ENCODE measurements at places on chromosomes 3 and 15.

DNA sequence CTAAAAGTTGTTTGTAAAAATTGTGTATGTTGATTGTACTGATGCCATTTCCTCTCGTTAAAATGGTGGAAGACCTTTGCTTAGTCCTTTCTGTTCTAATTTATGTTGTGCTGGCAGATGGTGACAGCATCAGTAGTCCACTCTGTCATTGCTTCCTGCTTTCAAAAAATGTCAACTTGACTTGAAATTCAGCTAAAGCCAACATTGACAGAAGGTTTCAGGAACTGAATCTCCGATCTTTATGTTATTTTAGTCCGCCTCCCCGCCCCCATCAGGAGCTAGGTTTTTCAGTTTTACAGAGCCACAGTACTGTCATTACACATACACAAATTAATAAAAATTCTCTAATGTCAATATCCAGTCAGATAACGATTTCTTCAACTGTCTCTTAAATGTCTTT, 1.5 kb downstream of the CEP63 start:
- no peak for DNase-seq

GRCh38 chr3:48514431-48515227, 10.7 kb upstream of the SHISA5 start:
- no peak for DNase-seq

DNA sequence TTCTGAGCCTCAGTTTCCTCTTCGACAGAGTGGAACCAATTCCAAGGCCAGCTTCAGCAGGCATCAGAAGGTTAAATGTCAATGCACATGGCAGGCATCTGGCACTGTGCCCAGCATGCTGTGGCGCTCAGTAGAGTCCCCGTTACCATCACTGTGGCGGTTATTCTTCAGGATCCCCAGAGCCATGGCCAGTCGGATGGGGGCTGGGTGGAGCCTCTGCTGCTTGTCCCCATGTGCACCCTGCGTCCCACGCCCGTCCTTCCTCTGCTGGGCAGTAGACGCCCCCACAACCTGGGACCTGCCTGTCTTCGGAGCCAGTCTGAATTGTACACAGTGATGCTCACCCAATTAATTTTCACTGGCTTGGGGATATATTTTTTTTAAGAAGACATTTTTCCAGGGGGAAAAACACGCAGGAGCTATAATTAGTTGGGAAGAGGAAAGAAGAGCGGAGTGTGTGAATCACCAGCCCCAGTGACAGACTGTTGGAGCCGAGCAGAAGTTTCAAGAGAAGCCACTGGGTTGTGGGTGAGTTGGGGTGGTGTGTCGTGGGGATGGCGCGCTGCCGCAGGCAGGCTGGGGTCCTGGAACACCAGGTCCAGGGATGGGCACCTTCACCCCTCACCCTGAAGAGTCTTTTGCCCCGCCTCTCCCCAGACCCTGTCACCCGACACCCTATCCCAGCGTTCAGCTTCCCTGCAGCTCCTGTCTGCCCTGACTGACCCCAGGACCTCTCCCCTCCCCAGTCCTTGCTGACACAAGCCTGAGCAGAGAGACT, 26.8 kb upstream of the RPL29 start:
- no peak for DNase-seq

- DNase-seq, result no peak
These were observed 27.6 kb upstream of the RAB7A start for GRCh38 chr3:128698211-128699047.

DNA sequence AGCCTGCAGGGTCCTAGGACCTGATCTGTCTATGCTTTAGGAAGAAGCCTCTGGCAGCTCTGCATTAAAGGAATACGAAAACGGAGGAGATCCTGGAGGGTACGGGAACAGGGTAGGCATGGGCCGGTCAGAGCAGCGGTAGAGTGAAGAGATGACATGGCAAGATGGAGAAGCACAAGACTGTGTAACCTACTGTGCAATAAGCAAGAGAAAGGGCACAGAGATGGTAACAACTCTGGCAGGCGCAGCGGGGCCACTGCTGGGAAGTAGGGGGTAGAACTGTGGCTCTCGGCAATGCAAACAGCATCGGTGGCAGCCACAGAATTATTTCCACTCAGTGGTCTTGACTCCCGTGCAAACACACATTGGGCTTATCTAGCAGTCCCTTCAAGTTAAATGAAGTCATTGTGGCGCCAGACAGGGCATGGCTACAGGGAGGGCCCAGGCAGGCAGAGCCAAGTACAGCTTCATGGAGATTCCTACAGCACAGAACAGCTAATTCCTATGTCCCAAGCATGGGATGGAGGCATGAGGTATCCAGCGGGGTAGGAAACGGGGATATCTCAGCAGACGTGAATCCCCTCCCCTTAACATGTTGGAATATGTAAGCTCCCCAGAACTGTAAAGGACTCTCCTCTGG, 28.8 kb downstream of the WHAMM start:
- DNase-seq, result no peak

DNA sequence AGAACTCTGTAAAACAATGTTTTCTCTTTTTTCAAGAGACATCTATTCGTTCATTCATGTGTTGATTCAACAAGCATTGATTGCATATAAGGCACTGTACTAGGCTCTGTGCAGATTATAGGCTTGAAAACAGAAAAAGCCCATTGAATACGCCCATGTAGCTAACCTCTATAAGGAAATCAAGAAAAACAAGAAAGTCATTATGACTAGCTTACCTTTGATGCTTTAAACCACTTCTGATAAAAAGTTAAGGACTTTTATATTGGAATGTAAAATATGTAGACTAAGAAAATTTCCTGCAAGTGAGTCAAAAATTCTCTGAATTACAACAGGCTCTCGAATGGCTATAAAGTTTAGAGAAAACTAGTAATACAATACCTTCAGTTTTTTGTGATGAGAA, 92.5 kb downstream of the BDH1 start:
- no peak for DNase-seq

All from stimulated activated CD8-positive, alpha-beta memory T cell treated with anti-CD3 and anti-CD28 coated beads, Interleukin-2, amount 100 ng/mL, for 1 hour (primary cell).